Non-pigmented ciliary epithelial cell (primary cell): ENCODE measurements at places on chromosomes 7 and 10.

- no peak for DNase-seq
Measured at GRCh38 chr7:100118388-100119071, 628 bp downstream of the TAF6 start.

- no peak for DNase-seq
Measured at GRCh38 chr7:46153951-46154787, 233.1 kb upstream of the IGFBP3 start.

GRCh38 chr10:133069033-133069525, 18.6 kb upstream of the ADGRA1 start:
- no peak for DNase-seq

DNA sequence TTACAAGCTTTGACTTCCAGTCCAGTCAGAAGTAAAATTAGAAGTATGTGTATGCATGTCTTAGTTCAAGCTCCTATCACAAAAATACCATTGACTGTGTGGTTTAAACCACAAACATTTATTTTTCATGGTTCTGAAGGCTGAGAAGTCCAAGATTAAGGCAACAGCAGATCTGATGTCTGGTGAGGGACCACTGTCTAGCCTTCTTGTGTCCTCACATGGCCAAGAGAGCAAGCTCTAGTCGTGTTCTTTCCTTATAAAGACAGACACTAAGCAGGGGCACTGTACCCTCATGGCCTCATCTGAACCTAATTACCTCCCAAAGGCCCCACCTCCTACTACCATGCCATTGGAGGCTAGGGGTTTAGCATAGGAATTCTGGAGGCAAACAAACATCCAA, 41.3 kb upstream of the ARL4A start:
- DNase-seq, result no peak

- DNase-seq, result no peak
Measured at GRCh38 chr10:46527241-46527811, 29.1 kb downstream of the GPRIN2 start.

GRCh38 chr10:42941295-42941644, 135.6 kb upstream of the RET start:
- DNase-seq, result no peak

- DNase-seq, result no peak
Measured at GRCh38 chr10:36602374-36602773, 523.0 kb upstream of the ANKRD30A start.

DNA sequence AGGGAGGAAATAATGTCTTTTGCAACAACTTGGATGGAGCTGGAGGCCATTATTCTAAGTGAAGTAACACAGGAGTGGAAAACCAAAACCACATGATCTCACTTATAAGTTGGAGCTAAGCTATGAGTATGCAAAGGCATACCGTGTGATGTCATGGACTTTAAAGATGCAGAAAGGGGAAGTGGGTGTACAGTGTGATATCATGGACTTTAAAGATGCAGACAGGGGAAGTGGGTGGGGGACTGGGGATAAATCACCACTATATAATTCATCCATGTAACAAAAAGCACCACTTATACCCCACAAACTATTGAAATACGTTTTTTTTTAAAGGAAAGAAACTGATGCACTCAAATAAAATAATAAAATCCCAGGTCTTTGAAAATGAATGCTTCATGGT, 29.5 kb downstream of the LYZL2 start:
- no peak for DNase-seq

GRCh38 chr7:43612599-43613589, 30.0 kb downstream of the STK17A start:
- no peak for DNase-seq

- no peak for DNase-seq
Measured at GRCh38 chr7:31917256-31917655, 153.0 kb downstream of the PDE1C start.

DNA sequence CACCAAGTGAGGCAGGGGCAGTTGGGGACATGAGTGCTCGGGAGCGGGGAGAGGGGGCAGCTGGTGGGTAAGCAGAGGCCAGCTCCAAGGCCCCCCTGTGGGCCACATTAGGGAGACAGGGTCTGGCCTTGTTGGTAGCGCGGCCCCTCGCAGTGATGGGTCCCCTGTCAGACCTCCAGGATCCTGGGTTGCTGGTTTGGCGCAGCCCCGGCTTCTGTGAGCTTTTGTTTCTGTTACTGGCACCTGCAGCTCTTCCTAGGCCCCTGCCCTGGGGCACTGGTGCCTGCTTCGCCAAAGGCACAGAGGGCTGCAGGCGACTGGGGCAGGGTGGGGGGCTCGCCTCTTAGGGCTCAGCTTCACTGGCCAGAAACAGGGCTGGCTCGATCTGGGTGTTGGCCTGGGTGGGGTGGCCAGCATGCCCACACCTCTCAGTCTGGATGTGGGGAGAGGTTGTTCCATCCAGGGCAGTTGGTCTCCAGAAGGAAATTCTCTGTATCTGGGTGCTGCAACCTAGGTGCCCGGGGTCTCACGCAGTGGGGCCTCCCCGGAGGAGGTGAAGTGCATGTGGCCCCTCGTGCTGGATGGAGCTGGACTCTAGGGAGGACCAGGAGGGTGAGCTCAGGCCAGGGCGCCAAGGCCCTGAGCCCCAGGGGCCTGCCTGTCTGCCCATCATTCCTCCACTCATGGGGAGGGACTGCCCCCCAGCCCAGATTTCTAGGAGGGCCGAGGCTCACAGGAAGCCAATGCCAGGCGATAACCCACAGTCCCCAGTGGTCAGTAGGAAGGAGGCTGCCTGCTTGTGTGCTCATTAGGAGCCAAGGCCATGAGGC, 138.6 kb downstream of the LHPP start:
- DNase-seq, result no peak

GRCh38 chr10:117761695-117762094, 219.1 kb downstream of the EMX2 start:
- DNase-seq, result no peak

DNA sequence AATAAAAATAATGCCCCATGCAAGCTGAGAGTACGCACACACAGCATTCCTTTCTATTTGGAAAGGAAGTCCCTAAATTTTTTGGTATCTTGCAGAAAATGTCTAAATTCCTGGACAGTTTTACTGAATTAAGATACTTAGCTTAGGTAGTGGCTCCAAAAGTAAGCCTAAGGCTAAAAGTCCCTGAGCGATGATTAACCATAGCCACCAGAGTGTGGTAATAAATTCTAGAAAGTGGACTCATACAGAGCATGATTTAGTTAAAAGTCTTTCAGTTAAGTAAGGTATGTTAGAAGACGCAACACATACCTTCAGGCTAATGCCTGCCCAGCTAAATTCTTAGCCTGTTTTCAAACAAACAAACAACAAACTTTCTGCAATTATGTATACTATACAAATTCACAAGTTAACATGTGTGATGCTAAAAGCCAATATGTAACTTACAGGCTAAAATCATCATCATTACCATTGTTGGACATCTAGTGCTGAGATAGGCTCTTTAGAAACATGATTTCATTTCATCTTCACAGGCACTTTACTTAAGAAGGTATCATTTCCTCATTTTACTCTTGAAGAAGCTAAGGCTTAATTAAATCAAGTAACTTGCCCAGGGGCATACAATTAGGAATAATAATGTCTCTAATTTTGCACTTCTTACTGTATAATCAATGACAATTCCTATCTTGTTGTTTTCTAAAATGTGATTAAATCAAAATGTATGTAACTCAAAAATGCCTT, 261.4 kb upstream of the YAE1 start:
- no peak for DNase-seq

- no peak for DNase-seq
Measured at GRCh38 chr7:29843093-29843492, 36.8 kb downstream of the WIPF3 start.

GRCh38 chr7:85230623-85231022, 43.8 kb upstream of the SEMA3D start:
- DNase-seq, result no peak

DNA sequence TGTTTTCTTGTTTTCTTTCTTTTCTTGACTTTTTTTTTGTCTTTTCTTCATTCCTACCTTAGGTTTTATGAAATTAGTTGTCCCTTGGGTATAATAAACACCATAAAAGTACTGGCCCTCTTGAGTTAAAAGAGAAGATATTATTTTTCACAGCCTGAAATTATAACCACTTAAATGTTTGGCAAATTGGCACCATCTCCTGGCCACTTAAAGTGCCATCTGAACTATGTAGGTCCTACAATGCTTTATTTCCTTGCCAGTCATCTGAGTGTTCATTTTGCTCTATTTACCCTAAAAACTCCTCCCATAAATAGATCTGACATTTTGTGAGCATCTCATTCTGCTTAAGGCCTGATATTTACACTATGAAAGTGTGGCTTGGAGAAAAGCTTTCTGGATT, 98.9 kb upstream of the PRKCQ start:
- no peak for DNase-seq

- no peak for DNase-seq
Measured at GRCh38 chr7:46492466-46492865, 571.4 kb upstream of the IGFBP3 start.

DNA sequence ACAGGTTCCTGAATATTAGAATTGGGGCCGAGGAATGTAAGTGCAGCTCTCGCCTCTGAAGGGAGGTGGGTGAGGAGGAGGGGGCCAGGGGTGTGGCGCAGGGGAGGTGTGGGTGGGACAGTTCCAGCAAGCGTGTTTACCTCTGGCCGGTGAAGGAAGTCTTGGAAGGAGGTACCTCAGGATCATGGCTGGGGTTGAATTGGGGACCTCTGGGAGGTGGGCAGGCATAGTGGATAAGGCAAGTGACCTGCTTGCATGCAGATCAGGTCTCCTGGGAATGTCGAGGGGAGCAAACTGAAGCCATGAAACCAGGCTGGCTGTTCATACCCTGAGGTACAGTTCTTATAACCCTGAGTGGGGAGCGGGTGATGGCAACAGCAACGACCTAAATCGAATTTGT, 2.0 kb downstream of the ZNF775 start:
- DNase-seq, result no peak

DNA sequence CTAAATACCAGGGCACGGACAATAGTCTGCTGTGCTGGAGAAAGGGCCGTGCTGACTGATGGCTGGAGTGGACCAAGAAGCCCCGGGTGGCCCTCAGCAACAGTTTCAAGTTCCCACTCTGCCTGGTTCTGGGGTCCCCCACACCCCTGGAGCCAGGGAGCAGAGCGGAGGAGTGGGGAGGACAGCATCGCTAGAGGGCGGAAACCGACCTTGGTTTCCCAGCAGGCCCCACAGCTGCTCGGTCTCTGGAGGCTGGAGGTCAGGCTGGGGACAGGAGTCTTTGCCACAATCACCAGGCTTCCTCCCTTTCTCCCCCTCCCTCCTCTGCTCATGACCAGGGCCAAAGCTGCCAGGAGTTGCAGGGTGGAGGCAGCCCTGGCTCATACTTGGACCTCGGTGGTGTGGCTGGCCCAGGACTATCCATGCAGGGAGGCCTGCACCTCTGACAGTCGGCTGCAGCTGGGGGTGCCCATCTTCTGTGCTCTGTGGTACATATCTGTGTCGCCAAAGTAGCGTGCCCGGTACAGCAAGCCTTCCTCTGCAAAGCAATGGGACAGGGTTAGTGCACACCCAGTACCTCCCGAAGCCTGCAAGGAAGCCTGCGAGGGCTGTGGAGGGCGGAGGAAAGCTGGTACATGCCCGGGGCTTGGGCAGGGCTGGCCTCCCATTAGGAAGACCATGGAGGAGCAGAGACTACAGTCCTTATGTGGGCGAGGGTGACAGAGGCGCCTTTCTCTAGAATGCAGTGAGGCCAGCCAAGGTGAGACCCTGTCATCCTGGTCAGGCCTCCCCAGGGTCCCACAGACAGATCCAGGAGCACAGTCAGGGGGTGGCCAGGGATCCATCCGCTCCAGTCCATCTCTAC, 19.1 kb downstream of the DNAJB12 start:
- no peak for DNase-seq

DNA sequence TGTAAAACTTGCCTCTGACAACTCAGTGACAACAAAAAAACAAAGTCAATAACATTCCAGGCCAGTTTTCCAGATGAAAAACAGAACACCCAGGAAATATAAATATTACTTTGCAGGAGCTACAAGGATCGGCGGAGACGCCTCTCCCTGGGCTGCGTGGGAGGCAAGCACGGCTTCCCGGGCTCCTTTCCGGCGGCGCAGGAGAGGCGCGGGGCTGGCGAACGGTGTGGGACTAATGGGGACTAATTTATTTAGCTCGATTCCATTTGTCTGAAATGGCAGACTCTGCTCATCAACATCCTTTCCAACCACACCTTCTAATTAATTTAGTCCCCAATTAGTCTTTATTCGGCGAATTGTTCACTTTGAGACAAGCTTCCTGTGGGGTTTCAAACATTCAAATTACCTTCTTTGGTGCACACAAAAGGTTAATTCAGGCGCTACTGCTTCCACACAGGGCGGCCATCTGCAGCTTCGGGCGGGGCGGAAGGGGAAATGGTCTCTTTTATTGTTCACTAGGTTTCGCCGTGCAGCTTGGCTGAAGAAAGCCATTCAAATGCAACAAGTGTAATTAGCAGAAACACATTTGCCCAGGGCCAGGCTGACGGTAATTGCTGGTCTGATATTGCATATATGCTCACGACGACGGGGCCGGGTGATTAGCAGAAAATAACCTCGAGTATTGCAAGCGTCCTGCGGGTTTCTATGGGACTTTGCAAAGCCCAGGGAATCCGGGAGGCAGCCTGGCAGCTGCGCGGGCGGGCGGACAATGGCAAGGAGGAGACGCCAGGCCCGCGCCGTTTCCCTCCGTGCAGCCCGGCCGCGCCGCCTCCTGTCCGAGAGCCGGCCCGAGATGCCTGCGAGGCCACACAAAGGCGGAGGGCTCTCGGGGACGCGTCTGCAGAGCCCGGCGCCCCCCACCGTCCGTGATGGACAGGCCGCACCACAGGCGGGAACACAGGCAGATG, 270.1 kb downstream of the PTPRN2 start:
- DNase-seq, result no peak

- no peak for DNase-seq
Measured at GRCh38 chr7:99958564-99959227, 17.1 kb downstream of the AZGP1 start.

GRCh38 chr10:178208-178607, 43.0 kb downstream of the ZMYND11 start:
- no peak for DNase-seq

- DNase-seq, result no peak
Measured at GRCh38 chr7:26850193-26850651, 14.2 kb downstream of the SKAP2 start.

DNA sequence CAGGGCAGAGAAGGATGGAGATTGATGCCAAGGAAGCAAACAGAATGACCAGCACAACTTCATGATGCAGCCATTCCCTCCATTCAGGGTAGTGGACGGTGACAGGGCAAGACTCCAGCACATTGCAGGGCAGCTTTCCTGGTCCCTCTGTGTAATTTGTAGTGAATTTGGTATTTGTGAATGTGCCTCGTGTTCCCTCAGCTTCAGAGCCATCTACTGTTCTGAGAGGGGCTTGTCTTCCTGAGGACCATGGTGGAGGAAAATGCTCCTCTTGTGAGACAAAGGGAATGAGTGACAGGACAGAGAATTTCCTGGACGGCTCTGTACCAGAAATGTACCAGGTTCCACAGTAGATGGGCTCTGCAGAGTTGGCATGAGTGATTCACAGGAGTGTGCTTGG, 132.1 kb downstream of the ADRA2A start:
- no peak for DNase-seq

GRCh38 chr10:5587151-5588079, 62.7 kb downstream of the CALML3 start:
- no peak for DNase-seq

DNA sequence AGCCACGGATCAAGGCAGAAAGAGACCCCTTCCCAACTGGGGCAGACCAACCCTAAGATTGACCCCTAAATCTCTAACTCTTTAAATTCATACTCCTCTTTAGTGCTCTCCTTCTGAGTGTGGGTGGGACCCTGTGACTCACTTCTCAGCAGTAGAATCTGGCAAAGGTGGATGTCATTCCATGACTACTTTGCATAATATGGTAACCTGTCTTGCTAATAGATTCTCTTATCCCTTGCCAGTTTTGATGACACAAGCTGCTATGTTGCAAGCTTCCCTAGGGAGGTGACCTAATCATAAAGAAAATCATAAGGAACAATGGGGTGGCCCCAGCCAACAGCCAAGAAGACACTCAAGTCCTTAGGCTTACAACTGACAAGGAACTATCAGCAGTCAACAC, 155.4 kb upstream of the VWC2 start:
- DNase-seq, result no peak
